Renal pelvis (tissue), 12 donors: ENCODE measurements at places on chromosomes 3 and 15. TPM values are rescaled to one million over a fixed set of nuclear protein-coding genes. Genes with fewer than 3 reads are reported as not detected.

Gene GPR149
- polyA plus RNA-seq: not detected

Gene CCDC13
- polyA plus RNA-seq: 2.4 TPM

Gene BMF
- 45.7 TPM for polyA plus RNA-seq

DNA sequence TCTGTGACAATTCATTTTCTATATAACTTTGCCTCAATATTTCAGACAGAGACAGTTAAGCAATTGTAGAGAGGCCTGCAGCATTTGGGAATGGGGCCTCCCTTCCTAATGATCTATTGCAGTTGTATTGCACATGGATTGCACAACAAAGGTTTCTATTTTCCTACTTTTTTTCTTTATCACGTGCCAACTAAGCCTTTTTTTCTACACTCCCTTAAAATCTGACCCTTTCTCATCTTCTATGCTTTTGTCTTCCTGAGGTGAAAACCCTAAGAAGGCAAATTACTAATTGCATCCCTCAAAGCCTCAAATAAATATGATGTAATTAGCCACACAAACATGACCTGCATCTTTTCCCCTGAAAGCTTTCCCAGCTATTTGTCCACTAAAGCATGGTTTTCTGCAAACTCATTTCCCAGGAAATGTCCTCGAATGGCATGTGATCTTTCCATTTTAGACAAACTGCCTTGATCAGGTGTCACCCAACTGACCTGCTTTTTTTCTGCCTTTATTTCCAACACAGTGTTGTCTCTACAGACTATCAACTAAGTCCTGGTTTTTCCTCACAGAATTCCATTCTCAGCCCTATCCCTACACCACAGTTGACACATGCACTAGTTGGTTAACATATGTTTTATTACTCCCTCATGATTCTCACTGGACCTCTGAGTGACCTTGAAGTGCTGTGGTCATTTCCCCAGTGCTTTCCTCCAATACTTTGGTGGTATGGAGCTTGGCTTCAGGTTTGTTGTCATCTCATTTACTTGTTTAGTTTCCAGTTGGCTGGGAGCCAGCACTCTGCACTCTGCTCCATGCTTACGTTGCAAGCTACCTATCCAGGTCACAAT is 31.9 kb upstream of the TSC22D2 start:
- DNase-seq: no peak

- no peak for DNase-seq
Measured at GRCh38 chr3:65836047-65836446, 202.7 kb downstream of the MAGI1 start.
